ENCODE measurements at places on chromosomes 3 and 15.
A peak's percentile ranks its signal among the peaks of the same experiment; 100 is the strongest.

DNA sequence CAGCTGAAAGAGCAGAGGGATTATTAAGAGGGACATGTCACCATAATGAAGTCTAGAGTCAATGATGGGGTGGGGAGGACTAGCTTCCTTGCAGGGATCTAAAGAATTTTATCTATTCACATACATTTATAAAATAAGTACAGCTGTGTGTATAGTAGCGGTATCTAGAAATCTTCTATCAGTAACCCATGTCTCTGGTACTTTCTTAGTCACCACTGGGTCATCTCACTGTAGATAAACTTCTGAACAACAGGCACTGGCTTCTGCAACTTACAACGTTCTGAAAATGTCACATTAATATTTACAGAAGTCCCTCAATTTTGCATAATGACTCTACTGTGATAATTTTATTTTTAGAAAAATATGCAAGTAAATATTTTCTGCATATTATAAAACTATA is 401.7 kb downstream of the TBC1D5 start:
- no peak for DNase-seq

- DNase-seq, result no peak
Measured at GRCh38 chr15:96097661-96098060, 232.8 kb upstream of the NR2F2 start.

GRCh38 chr3:153099131-153099530 is 62.9 kb upstream of the RAP2B start:
- DNase-seq, result no peak

DNA sequence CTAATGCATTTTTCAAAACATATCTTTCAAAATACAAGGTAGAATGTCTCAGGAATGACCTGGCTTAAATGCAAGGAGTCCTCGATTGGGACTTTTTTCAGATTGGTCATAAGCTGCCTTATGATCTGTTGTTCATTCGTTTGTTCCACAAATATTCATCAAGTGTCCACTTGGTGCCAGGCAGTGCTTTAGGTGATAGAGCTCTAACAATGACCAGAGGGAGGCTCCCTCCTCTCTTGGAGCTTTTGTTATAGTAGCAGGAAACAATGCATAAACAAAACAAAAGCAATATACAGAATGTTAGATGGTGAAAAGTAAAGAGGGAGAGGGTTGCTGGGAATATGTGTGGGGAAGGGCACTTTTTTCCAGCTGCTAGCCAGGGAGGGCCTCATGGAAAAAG is 156.1 kb downstream of the MCTP2 start:
- DNase-seq, result no peak

- no peak for DNase-seq
Measured at GRCh38 chr3:5220667-5221431, 33.3 kb downstream of the EDEM1 start.

- no peak for DNase-seq
Measured at GRCh38 chr15:80608688-80609087, 86.4 kb upstream of the ABHD17C start.

DNA sequence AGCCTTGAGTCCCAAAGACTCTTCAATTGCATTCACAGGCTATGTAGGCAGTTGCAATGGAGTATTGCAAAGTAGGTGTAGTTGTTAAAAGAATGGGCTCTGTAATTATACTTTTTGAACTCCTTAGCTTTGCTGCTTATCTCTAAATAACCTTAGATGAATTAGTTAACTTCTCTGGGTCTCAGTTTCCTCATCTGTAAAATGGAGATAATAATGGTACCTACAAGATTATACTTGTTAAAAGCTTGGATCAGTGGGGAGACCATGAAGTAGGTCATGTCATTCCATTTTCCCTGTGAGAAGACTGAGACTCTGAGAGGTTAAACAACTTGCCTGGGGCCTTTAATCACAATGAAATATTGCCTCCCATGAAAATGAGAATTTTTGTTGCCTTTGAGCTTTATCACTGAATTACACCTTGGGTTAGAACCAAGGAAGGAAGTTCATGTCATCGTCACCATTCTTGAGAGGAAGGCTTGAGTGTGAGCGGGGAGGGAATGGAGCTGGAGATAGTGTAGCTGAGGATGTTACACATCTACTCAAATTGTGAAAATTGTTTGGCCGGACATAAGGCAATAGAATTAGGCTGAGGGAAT is 38.1 kb downstream of the CTDSPL start:
- DNase-seq, result no peak

DNA sequence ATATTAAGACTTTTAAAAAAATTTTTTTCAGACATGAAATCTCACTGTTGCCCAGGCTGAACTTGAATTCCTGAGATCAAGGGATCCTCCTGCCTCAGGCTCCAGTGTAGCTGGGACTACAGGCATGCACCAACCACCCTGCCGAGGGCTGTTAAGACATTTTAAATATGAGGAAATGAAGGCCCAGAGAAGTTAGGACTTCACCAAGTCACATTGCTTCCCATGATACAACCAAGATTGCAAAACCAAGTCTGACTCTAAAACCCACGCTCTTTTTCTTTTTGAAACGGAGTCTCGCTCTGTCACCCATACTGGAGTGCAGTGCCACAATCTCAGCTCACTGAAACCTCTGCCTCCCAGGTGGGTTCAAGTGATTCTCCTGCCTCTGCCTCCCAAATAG is 28.0 kb downstream of the PTPN9 start:
- no peak for DNase-seq

GRCh38 chr3:71423151-71423906 is 160.2 kb downstream of the FOXP1 start:
- DNase-seq, result no peak

DNA sequence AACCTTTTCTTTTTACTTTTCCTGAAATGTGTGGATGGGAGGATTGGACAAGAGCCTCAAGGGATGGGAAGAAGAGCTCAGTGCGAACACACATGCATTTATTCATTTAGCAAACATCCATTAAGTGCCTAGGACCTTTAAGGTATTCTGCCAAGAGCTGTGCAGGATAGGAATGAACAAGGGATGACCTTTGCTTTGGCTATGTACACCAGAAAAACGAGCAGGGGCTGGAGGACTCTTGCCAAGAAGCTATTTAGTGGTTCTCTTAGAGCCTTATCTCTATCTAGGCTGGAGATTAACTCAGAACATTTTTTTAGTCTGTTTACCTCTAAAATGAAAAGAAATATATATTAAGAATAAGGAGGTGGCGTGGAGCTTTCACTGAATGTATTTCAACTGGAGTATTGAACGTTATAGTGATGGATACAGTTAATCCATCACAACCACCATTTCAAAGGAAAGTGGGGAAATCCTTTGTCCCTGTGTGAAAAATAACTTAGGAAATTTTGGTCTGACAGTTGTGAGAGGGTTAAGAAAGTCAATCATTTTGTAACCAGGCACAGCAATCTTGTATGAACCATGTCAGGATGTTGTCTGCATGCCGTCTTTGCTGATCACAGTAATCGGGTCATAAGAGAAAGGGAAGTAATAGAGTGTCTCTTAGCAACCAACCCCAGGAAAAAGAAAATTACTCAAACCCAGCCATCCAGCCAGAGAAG is 279.0 kb downstream of the LPP start:
- no peak for DNase-seq

GRCh38 chr15:87628311-87628710 is 628.2 kb downstream of the NTRK3 start:
- no peak for DNase-seq

DNA sequence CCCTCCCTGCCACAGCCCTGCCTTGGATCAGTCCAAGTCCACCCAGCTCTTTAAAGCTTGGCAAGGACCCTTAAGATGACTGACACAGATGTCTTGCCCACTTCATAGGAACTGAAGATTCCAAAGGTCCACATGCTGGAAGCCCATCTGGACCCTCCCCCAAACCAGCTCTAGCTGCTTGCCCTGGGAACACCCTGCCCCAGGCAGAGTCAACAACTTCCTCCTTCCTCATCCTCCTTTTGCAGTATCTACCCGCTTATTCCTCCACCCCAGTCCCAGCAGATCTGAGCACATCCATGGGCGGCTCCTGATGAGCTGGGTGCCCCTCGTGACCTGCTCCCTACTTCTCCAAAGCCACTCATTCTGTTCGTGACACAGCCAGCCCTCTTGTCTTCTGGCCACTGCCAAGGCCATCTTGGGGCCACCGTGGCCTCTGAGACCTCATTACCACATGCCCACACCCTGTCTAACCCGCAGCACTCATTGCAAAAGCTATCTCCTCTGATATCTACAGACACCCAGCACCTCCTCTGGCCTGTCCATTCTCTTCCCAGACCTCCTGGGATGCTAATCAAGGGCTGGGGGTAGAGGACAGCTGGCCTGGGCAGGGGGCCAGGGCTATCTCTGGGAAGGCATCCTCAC is 2.0 kb upstream of the PFKFB4 start:
- DNase-seq, result no peak

- peak; percentile 11 for DNase-seq
Measured at GRCh38 chr15:41281236-41281635, 50.2 kb downstream of the CHP1 start.

DNA sequence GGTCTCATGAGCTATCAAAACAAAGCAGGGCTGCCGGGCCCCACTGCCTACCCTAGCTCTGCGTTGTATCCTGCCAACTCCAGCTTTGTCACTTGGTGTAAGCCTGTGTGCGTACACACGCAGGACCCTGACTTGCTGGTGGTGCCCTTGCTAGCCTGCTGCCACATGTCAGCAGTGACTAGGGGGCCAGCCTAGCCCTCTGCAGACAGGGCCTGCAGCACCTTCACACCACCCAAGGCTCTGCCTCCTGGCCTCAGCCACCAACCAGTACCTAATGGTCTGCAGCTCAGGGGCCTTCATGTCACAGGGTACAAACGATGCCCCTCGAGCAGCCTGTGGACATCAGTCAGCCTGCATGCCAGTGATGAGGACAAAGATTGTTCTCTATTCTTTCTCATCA is 30.1 kb upstream of the DUSP7 start:
- DNase-seq, result no peak

GRCh38 chr3:125266971-125267370 is 54.4 kb upstream of the SLC12A8 start:
- DNase-seq, result no peak

- DNase-seq, result no peak
Measured at GRCh38 chr15:48367483-48367882, 36.3 kb downstream of the DUT start.

- DNase-seq, result no peak
Measured at GRCh38 chr3:174408310-174408709, 450.8 kb upstream of the NAALADL2 start.

GRCh38 chr15:51870774-51871173 is 41.3 kb downstream of the TMOD3 start:
- no peak for DNase-seq

DNA sequence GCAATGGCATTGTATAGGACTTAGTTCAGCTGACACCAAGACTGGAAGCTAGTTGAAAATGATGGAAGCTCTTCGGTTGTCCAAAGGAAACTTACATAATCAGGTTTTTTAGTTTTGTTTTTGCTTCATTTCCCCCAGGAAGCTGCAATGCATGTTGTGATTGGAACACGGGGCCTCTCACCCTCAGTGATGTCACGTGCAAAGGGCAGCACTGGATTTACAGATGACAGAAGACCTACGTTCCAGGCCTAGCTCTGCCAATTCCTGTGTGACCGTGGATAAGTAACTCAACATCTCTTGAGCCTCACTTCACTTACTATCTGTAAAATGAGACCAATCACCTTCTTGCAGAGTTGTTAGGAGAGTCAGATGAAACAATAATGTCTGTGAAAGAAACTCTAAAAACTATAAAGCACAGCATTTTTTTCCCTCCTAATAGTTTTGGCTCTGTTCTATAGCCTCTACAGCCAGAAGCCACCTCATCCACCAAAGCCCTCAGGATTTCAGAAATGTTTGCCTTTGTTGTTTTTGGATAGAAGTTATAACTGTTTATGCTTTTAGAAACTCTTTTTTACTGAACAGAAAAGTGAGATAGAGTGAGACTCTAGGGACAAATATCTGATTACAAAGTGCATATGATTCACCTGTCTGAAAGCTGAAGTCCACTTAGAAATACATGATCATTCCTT is 4.6 kb downstream of the RBSN start:
- no peak for DNase-seq

GRCh38 chr3:180875124-180875698 is 37.3 kb upstream of the FXR1 start:
- no peak for DNase-seq

DNA sequence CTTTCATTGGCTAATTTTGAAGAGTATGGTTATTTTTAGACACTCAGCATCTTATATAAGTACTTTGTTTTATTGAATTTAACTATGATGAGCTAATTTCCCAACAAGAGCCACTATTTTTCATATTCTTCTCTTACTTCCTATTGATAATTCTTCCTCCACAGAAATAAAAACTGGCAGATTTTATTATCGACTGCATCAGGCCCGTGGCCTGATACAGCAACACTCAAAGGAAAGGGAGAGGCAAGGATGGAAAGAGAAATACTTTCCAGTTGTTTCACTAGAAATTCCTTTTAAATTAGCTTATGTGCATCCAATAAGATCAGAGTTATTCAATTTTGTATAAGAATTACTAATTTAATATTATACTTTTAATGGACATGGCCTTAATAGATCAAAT is 886.3 kb downstream of the ROBO1 start:
- DNase-seq, result no peak

DNA sequence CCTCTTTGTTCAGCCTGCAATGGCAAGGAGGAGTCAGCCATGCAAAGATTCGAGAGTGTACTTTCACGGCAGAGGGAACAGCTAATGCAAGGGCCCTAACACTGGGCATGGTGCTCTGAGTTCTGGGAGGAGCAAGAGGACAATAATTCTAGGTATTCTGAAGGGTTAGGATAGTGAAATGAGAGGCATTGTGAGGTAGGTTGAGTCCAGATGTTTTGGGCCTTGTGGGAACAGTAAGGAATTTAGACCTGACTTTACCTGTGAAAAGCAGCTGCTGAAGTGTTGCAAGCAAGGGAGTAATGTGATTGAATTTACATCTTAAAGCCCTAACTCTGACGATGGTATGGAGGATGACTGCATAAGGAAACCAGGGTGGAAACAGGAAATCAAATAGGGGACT is 211.6 kb downstream of the CNTN3 start:
- no peak for DNase-seq

GRCh38 chr15:84836844-84837243 is 19.7 kb downstream of the ALPK3 start:
- no peak for DNase-seq

DNA sequence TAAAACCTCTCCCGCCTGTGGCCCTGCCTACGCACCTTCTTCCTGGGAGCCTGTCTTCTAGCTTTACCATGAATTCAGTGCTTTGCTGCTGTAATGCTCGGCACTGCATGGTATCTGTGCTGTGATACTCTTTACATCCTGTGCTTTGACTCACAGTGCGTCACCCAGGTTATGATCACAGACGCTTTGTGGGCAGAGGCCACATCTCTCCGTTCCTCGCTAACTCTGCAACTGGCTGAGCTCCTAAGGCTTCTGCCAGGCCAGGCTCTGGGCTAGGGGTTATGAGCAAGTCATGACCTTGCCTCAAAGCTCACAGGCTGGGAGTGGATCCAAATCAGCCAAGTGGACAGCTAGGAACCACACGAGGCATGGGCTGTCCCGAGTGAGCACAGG is 23.2 kb downstream of the SPTBN5 start:
- no peak for DNase-seq

DNA sequence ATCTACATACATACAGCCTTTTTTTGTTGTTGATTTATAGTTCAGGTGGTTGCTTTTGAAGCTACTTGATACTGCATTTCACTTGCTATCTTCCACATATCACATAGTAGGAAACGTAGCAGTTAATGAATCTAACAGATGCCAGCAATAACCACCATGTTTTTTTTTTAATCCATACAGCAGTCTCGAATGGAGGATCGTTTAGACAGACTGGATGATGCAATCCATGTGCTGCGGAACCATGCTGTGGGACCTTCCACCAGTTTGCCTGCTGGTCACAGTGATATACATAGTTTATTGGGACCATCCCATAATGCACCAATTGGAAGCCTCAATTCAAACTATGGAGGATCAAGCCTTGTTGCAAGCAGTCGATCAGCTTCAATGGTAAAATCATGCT is 123.2 kb upstream of the CGNL1 start:
- DNase-seq, result no peak

Measured in SW480 (cell line).